Panc1 (cell line): ENCODE measurements at places on chromosomes 1 and 21. TPM values are rescaled to one million over a fixed set of nuclear protein-coding genes. Genes with fewer than 3 reads are reported as not detected.

- peaks cover 13% of the 10 kb centered on the region for H3K4me1 ChIP-seq
- peak overlapping the region; percentile 44 for H3K27ac ChIP-seq
- DNase-seq: peak; percentile 82
- H3K27me3 ChIP-seq: no peaks in the 10 kb centered on the region
- H3K4me3 ChIP-seq: no peak overlapping the region
Measured at GRCh38 chr1:2255420-2256369, 27.6 kb downstream of the SKI start.

DNA sequence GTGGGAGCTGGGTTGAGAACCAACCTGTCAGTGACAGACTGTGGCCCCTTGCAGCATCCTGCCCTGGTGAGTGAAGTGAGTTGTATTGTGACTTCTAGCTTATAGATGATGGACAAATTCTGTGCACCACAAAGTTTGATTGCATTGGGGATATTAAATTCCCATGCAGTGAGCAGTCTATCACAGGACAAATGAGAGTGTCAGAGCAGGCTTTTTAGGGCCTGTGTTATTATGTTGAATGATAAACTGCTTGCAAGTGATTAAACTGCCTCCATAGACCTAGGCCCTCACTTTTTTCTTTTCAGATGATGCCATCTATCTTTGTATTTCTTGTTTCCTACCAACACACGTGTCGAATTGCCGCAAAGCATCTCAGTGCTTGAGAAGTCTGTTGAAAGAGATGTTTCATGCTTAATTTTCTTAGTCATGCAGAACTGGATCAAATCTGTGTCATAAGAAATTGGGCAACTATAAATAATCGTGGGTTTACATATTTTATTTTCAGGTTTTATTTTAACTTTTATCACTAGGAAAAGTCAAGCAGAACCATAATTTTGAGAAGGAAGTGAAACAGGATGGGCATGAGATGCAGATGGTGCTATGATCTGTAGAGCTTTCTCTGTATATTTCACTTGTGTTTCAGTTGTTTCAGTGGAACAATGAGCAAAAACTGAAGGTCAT, 199.2 kb downstream of the S1PR1 start:
- no peak overlapping the region for H3K4me3 ChIP-seq
- no peak overlapping the region for H3K27ac ChIP-seq
- H3K4me1 ChIP-seq: no peaks in the 10 kb centered on the region
- H3K27me3 ChIP-seq: no peaks in the 10 kb centered on the region
- DNase-seq: no peak

- H3K27ac ChIP-seq: no peak overlapping the region
- no peaks in the 10 kb centered on the region for H3K4me1 ChIP-seq
- DNase-seq: no peak
- H3K4me3 ChIP-seq: peak overlapping the region; percentile 31
- H3K36me3 ChIP-seq: no peaks in the 10 kb centered on the region
Measured at GRCh38 chr21:33071770-33072306, 1.9 kb downstream of the OLIG1 start.

- H3K27me3 ChIP-seq: no peaks in the 10 kb centered on the region
- DNase-seq: no peak
- H3K4me3 ChIP-seq: no peak overlapping the region
- H3K4me1 ChIP-seq: no peaks in the 10 kb centered on the region
Measured at GRCh38 chr1:24666794-24667193, 23.7 kb downstream of the SRRM1 start.

GRCh38 chr1:60245324-60245723, 171.8 kb upstream of the C1orf87 start:
- no peaks in the 10 kb centered on the region for H3K36me3 ChIP-seq
- H3K27me3 ChIP-seq: no peaks in the 10 kb centered on the region
- DNase-seq: no peak

- H3K36me3 ChIP-seq: no peaks in the 10 kb centered on the region
- no peaks in the 10 kb centered on the region for H3K27me3 ChIP-seq
- peaks cover 5% of the 10 kb centered on the region for H3K4me1 ChIP-seq
- H3K4me3 ChIP-seq: no peak overlapping the region
- no peak overlapping the region for H3K27ac ChIP-seq
Measured at GRCh38 chr1:168474322-168474721, 69.5 kb downstream of the XCL2 start.

GRCh38 chr1:210588946-210589345, 260.2 kb downstream of the HHAT start:
- H3K4me3 ChIP-seq: no peak overlapping the region
- H3K4me1 ChIP-seq: no peaks in the 10 kb centered on the region
- H3K27ac ChIP-seq: no peak overlapping the region
- DNase-seq: no peak
- no peaks in the 10 kb centered on the region for H3K36me3 ChIP-seq

DNA sequence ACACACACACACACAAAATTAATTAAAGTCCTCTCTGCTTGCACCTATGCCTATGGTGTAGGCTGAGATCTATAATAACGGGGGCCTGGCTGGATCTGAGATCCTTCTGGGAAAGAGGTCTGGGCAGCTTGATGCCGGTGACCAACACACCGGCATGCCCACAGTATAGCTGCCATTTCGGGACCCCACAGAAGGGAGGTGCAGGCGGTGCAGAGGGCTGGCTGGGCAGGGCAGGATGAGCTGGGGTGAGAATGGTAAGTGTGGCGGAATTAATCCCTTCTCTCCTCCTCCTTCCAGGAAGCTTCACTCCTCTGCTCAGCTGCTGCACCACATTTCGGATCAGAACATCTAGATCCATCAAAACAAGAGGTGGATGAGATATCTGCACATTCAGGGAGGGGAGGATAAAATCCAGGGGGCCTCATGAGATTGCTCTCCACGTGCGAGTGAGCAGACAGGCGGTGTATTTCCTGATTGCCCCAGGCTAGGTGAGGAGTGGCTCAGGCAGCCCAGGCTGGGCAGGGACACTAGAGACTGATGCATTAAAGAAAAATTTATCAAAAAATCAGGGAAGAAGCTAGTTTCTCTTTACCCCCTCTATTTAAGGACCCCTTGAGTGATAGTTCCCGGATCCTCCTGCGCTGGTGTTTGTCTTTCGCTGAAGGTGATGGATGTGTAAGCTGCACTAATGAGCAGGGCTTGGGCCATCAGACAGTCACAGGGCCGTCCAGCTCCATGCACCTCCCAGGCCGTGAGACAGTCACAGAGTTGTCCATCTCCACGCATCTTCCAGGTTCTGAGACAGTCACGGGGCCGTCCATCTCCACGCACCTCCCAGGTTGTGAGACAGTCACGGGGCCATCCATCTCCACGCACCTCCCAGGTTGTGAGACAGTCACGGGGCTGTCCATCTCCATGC, 449.9 kb downstream of the PTPRU start:
- H3K36me3 ChIP-seq: no peaks in the 10 kb centered on the region
- H3K27ac ChIP-seq: no peak overlapping the region
- H3K27me3 ChIP-seq: peaks cover 2% of the 10 kb centered on the region
- no peak overlapping the region for H3K4me3 ChIP-seq
- no peak for DNase-seq
- no peaks in the 10 kb centered on the region; the same call in 1 of the 2 replicates for H3K4me1 ChIP-seq

- no peak overlapping the region for H3K4me3 ChIP-seq
- H3K36me3 ChIP-seq: no peaks in the 10 kb centered on the region
- H3K27me3 ChIP-seq: no peaks in the 10 kb centered on the region
- DNase-seq: no peak
- no peak overlapping the region for H3K27ac ChIP-seq
- no peaks in the 10 kb centered on the region for H3K4me1 ChIP-seq
Measured at GRCh38 chr1:223641523-223642039, 23.9 kb downstream of the CAPN8 start.

DNA sequence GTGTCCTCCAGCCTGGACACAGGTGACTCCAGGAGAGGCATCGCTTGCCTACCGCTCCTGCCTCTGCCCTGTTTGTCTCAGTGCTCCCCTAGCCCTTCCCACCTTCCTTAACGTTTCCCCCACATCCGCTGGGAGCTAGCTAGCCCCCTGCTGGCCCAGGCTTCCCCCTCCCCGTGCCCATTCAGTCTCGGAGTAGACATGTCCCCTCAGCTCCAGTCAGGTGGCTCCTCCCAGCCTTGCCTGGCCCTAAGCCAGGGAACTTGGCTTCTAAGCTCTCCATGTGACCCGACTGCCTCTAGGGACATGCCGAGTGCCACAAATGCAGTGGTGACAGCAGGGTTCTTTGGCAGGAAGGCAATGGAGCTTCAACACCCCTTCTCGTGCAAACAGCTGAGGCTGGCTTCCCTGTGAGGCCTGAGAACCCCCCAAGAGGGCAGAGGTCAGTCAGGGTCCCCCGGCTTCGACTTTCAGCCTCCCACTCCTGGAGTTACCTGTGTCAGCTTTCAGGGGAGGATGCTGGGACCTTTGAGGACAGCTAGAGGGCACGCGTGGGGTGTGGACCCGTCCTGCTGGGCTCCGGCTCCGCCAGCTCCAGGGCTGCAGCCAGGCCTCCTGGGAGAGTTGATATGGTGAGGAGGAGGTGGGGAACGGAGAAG, 16.2 kb downstream of the DRAXIN start:
- no peaks in the 10 kb centered on the region for H3K27me3 ChIP-seq
- no peak overlapping the region for H3K27ac ChIP-seq
- no peak overlapping the region for H3K4me3 ChIP-seq
- H3K36me3 ChIP-seq: no peaks in the 10 kb centered on the region
- DNase-seq: no peak

DNA sequence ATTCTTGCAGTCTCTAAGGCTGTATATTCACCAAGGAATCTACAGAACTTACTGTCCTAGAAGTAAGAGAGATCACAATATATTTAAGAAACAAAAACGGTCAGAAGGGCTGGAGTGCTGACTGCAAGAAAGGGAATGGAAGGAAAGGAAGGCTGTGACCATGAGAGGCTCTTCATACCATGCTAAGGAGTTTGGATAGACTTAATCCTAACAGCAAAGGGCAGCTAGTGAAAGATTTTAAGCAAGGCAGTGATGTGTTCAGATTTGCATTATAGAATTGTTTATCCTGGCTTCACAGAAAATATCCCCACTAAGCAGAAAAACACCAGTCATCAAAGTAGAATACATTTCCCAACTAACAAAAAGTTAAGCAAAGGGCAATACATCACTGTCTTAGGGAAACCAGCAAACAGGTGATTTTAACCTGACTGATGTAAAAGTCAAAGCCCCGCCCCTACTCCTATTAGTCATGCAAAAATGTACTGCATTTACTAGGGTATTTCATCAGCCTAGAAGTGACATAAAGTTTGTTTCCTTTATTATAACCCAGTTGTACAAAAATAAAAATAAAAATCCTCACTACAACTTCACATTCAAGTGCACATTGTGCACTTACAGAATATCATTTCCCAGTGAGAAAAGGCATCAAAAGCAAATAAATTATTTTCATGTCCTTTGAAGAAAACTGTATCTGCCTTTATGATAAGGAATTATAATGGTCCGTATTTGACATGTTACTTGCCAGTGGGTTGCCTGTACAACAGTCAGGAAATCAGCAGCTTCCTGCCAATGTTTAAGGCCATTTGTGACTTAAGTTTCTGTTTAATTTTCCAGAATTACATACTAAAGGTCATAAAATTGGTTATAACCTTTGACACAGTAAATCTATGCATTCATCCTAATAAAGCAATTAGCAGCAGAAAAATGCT, 17.2 kb downstream of the JAK1 start:
- H3K36me3 ChIP-seq: no peaks in the 10 kb centered on the region
- no peaks in the 10 kb centered on the region for H3K27me3 ChIP-seq
- peak overlapping the region; percentile 73; the same call in 1 of the 2 replicates for H3K27ac ChIP-seq
- H3K4me1 ChIP-seq: peaks cover 40% of the 10 kb centered on the region
- DNase-seq: no peak

- H3K27ac ChIP-seq: peak overlapping the region; percentile 76
- no peak overlapping the region for H3K4me3 ChIP-seq
Measured at GRCh38 chr1:214505134-214505533, 46.3 kb downstream of the PTPN14 start.

DNA sequence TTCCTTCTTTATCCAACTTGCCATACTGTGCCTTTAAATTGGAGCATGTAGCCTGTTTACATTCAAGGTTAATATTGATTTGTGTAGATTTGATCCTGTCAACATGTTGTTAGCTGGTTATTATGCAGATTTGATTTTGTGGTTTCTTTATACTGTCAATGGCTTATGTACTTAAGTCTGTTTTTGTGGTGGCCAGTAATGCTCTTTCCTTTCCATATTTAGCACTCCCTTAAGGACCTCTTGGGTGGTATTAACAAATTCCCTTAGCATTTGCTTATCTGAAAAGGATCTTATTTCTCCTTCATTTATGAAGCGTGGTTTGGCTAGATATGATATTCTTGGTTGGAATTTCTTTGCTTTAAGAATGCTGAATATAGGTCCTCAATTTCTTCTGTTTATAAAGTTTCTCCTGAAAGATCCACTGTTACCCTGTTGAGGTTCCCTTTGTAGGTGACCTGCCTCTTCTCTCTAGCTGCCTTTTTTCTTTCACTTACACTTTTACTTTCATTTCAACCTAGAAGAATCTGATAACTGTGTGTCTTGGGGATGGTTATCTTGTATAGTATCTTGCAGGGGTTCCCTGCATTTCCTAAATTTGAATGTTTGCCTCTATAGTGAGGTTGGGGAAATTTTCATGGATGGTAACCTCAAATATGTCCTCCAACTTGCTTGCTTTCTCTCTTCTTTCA, 86.9 kb upstream of the NEGR1 start:
- H3K4me3 ChIP-seq: no peak overlapping the region
- no peak overlapping the region for H3K27ac ChIP-seq
- no peak for DNase-seq
- H3K4me1 ChIP-seq: no peaks in the 10 kb centered on the region

GRCh38 chr21:36059823-36060158, 535 bp downstream of the SETD4 start:
- H3K27me3 ChIP-seq: no peaks in the 10 kb centered on the region
- H3K4me1 ChIP-seq: peaks cover 3% of the 10 kb centered on the region; the same call in 1 of the 2 replicates
- DNase-seq: peak; percentile 27
- H3K4me3 ChIP-seq: peak overlapping the region; percentile 74

GRCh38 chr1:221963742-221964141, 221.9 kb upstream of the DUSP10 start:
- no peak overlapping the region for H3K27ac ChIP-seq
- H3K27me3 ChIP-seq: no peaks in the 10 kb centered on the region
- no peak for DNase-seq
- no peaks in the 10 kb centered on the region; the same call in 1 of the 2 replicates for H3K4me1 ChIP-seq

GRCh38 chr1:116259663-116260062, 113.4 kb upstream of the ATP1A1 start:
- H3K36me3 ChIP-seq: no peaks in the 10 kb centered on the region
- H3K27me3 ChIP-seq: no peaks in the 10 kb centered on the region; the same call in 1 of the 2 replicates
- no peaks in the 10 kb centered on the region for H3K4me1 ChIP-seq

- no peaks in the 10 kb centered on the region for H3K27me3 ChIP-seq
- H3K4me1 ChIP-seq: no peaks in the 10 kb centered on the region
- no peak overlapping the region for H3K27ac ChIP-seq
- no peak overlapping the region for H3K4me3 ChIP-seq
- DNase-seq: no peak
- H3K36me3 ChIP-seq: no peaks in the 10 kb centered on the region
Measured at GRCh38 chr21:24259241-24259640, 1348.0 kb downstream of the MRPL39 start.

AGBL4 gene
- not detected for total RNA-seq

PADI2 gene
- total RNA-seq: 507 TPM

MPL gene
- total RNA-seq: not detected

MIXL1 gene
- total RNA-seq: 0.69 TPM

PTGER3 gene
- 0.08 TPM for total RNA-seq
